AG08396 (cell line): ENCODE measurements at places on chromosomes 12 and 14.

- no peak for DNase-seq
Measured at GRCh38 chr12:33587784-33588712, 148.4 kb upstream of the SYT10 start.

GRCh38 chr12:105418821-105419291 is 88.4 kb downstream of the C12orf75 start:
- no peak for DNase-seq

GRCh38 chr12:79514730-79515529 is 175.8 kb downstream of the PAWR start:
- no peak for DNase-seq

DNA sequence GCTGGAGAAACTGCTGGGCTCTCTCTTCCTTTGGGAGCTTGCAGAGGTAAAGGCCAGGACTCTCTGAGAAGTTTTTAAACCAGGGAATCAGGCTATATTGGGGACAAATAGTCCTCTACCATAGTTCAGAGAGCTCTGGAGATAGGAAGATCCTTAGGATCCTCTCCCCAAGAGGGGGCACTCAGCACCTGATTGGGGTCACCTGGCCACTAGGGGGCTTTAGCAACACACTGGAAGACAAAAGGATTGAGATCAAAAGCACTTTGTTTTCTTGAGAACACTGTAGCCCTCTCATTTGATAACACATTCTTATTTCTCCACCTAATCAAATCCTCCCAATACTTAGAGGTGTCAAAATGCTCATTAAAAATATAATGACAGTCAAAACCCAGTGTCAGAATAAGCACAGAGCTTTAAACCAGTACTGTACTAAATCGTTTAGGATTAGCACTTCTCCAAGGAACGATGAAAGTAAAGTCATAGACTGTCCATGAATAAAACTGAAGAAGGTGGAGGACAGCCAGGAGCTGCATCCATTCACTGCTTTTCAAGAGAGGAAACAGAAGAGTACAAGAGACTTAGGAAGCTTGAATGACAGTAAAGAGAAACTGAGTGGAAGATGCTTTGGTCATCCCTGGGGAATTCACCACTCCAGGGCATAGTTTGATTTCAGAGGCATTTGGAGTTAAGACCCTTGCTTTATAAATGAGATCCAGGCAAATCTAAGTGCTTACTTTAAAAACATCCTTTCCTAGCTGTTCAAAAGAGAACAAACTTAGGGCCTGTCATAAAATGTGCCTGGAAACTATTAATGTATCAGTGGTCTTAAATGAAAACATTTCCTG is 26.5 kb downstream of the BMP4 start:
- DNase-seq: no peak

- no peak for DNase-seq
Measured at GRCh38 chr14:104637546-104638003, 33.0 kb upstream of the TMEM179 start.
